ENCODE measurements at places on chromosomes 2 and 18.

GRCh38 chr2:110903548-110903947 is 171.2 kb downstream of the ACOXL start:
- no peak for DNase-seq

- no peak for DNase-seq
These were observed 2.0 kb upstream of the HK2 start for GRCh38 chr2:74831693-74832530.

DNA sequence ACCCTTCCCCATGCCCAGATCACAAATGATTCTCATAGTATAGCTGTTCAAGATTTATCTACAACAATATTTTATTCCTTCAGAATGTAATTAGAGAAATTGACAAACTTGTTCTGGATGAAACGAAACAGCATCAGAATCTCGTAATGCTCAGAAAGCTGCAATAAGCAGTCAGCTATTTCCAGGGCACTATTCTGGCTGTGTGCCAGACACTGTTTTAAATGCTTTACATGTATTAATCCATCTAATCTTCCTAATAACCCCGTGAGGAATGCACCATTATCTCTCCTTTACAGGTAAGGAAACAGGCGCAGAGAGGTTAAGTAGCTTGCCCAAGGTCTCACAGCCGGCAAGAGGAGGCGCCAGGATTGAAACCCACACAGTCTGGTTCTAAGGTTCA is 10.1 kb upstream of the LYPD6B start:
- no peak for DNase-seq

DNA sequence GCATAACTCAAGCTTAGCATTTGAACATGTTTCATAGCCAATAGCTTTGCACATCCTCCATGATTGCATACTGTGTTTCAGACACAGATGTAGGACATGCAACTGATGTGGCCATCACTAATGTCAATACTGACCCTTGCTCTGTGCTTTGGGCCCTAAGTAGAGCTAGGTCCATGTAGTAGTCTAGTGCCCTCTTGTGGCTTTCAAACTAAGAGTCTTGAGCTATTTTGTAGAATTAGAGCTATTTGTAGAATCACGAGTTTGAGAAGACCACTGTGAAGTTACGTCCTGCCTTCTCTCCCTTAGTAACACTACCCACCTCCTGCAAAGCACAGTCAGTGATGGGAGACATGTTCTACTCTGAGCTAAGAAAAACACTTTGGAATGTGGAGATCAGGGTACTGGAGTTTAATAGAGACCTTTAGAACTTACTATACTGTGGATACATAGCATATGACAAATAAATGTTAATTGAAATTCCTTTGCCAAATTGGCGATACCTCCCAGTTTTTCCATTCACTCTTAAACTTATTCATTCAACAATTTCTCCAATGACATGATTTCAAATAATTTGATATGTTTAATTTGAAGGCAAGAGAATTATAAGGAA is 306.5 kb upstream of the TNP1 start:
- DNase-seq, result no peak

- DNase-seq, result peak; percentile 18
These were observed 80.2 kb downstream of the SLC8A1 start for GRCh38 chr2:40371525-40372282.

GRCh38 chr2:223970343-223971128 is 13.3 kb downstream of the MRPL44 start:
- DNase-seq, result no peak

GRCh38 chr2:207828361-207829057 is 58.8 kb upstream of the FZD5 start:
- DNase-seq, result no peak

- DNase-seq, result no peak
These were observed 82.4 kb downstream of the NCKAP5 start for GRCh38 chr2:133485868-133486267.

- DNase-seq, result no peak
These were observed 141.2 kb upstream of the RGPD4 start for GRCh38 chr2:107685421-107685986.

DNA sequence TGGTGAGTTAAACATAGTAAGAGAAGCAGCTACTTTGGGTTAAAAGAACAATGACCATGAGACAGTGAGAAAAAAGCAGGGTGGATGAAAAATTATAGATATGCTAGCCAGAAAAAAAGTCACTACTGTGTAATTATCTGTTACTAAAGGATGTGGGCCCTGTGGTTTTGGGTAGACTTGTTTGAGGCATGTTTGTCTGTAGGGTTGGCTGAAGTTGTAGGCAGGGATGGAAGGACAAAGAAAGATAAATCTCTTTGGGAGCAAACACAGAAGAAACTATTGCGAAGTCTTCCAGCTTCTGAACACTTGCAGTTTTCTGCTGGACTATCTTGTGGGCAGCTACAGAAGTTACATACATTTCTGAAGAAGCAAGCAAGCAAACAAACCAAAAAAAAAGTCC is 28.2 kb downstream of the RND3 start:
- DNase-seq, result no peak

DNA sequence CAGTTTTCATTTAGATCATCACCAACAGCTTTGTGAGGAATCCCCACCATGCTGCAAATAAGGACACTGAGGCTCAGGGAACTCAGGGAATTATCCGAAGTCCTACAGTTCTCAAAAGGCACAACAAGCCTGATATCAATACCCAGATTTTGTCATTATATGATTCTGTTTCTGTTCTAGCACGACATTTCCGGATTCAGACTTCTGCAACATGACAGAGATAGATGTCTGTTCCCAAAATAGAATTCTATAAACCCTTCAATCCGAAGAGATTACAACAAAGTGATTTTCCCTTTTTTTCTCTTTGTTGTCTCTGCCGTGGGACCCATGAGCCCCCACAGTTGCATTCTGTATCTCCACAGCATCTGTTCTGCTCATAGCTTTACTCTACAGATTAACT is 72.0 kb downstream of the DOCK10 start:
- DNase-seq, result no peak

DNA sequence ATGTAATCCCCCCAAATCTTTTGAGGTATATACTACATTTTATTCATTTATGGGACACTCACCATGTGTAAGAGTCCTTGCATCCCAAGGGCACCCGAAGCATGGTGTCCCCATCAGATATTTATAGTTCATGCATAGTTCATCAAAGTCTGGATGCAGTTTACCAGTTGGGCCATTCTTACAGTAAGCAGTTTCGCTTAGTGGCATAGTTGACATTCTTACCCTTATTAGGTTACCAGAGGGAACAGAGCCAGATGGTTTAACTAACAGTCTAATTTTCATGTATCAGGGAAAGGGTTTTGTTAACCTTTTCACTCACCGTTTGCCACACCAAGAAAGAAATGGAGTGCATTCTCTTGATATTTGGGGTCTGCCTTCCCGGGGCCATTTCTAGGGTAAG is 7.1 kb downstream of the ZNF407 start:
- DNase-seq, result no peak

DNA sequence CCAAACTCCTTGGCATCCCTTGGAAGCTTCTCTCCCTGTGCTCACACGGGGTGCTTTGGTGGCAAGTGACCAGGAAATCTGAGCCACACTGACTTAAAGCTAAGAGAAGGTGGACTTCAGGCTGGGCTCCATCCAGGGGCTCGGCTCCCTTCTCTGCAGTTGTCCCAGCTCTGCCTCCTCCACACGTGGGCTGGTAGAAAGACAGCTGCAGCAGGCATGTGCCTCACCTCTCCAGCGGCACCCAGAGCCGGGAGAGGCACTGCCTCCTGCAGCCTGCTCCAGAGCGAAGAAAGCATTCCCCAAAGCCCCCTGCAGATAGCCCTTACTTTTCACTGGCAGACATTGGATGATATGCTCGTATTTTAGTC is 11.3 kb downstream of the KCNF1 start:
- no peak for DNase-seq

DNA sequence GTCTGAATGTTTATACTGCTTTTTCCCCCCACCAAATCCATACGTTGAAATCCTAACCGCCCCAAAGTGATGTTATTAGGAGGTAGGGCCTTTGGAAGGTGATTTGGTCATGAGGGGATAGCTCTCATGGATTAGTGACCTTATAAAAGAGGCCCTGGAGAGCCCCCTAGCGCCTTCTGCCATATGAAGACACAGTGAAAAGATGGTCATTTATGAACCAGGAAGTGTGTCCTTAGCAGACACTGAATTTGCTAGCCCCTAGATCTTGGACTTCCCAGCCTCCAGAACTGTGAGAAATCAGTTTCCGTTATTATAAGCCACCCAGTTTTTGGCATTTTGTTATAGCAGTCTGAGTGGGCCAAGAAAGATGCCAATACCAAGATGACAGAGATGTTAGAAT is 7.2 kb upstream of the TSN start:
- peak; percentile 28 for DNase-seq

GRCh38 chr18:75554176-75554575 is 126.7 kb upstream of the SMIM21 start:
- DNase-seq, result no peak

DNA sequence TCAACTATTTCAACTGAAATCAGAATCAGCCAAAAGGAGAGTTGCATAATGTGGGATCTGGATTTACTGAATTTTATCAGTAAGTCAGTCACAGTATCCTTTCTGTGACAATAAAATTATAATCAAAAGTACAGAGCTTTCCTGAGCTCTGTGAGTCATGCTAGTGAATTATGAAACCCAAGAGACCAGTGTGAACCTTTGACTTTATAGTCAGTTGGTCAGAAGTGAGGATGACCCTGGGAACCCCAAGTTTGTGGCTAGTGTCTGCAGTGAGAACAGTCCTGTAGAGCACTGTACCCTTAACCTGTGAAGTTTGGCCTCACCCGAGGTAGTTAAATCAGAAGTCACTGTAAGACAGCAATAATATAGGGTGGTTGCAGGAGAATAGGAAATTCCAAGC is 381.7 kb downstream of the CDH19 start:
- no peak for DNase-seq

- no peak for DNase-seq
These were observed 47.7 kb downstream of the SLC9A2 start for GRCh38 chr2:102667072-102667471.

DNA sequence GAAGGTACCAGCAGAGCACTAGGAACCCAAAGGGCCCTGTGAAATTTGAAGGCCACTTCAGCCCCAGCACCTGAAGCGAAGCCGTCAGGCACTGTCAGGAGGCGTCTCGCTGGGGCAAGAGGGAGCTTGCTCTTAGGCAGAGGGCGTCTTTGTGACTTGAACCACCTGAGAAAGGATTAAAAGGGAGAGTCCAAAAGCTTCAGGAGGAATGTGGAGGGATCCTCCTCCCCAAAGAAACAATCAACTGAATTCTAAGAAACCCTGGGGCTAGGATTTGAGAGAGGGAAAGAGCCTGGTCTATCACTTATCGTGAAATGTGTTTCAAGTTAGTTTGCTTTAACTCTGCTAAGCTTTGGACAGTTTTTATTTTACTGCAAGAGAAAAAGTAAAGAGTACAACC is 324.9 kb upstream of the SOX11 start:
- DNase-seq, result no peak

- DNase-seq, result no peak
These were observed 952 bp upstream of the UGT1A6 start for GRCh38 chr2:233691443-233692433.

DNA sequence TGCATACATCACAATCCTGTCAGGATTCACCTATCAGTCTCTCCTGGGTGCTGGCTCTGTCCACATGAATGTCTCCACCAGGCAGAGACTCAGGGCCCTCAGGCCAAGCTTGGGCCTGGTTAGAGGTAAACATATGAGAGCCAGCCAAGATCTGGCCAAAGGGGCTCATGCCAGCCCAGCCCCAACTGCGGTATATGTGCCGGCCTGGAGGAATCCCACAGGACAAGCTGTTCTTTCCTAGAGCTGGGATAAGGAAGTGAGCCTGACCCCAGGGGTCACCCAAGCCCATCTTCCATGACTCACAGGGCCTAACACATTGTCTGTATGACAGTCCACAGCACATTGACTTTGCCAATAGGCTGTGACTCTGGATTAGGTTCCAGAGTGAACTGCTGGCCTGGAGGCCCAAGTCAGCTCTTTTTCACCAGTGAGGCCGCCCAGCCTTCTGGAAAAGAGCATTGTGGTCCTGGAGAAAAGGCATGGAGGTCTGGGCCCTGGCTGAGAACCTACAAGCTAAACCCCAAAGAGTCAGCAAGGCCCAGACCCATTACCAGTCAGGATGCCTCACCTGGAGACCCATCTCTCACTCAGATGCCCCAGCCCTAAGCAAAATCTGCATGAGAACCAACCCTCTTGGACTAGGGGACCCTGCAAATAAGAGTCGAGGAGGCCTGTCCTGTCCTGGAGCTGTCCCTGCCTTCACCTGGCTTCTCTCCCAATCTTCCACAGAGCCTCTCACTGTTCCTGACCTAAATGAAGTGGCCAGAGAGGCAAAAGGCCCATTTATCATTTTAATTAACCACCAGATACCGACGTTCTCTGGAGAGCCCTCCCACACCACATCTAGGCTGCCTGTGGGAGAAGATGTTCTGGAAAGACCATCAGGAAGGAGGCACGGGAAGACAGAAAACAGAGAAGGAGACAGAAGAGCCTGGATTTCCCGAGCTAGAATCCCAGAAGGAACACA is 120.9 kb upstream of the PKDCC start:
- DNase-seq, result no peak

DNA sequence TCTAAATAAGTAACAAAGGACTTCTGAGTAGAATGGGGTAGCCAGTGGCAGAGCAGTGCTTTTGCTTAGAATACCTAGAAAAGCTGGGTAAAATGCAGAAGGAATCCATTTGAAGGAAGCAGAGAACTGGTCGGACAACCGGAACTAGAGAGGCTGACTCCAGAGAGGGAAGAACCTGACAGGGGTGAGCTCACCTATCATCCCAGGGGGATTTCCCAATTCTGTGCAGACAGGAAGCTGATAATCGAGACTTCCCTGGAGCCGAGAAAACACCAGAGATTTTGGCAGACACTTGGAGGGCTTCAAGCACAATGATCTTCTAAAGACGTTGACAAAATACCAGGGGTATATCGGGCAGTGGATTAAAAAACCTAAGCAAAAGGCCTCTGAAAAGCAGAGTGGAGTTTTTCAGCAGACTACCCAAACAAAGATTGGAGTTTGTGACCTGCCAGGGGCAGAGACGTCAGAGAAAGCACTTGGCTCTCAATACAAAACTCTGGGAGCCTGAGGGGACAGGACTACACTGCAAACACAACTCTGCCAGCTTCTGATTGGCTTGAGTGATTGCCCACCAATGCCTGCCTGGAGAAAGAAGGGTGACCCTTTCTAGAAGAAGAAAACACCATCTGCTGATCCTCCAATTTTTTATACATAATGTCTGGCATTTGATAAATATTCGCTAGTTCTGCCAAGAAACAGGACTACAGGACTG is 67.5 kb upstream of the TTN start:
- no peak for DNase-seq

GRCh38 chr18:73462092-73462491 is 594.3 kb upstream of the NETO1 start:
- DNase-seq, result no peak

- no peak for DNase-seq
These were observed 402.5 kb upstream of the DDX18 start for GRCh38 chr2:117411983-117412382.

GRCh38 chr2:151922845-151923666 is 94.8 kb upstream of the ARL5A start:
- DNase-seq, result no peak

DNA sequence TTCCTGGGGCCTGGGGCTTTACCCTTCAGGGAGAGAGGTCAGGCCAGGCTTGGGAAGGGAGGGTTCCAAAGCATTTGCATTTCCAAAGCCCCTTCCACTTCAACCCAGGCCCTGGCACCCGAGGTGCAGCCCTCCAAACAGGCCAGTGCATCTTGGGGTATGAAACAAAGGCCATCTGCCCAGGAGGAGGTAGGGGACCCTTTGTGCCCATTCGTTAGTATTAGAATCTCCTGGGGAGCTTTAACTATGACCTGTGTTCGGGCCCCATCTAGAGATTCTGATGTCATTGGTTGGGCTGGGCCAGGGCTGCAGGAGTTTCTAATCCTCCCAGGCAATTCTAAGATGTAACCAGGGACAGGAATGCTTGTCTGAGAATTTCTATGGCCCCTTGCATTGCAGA is 73.6 kb downstream of the CIB4 start:
- DNase-seq, result no peak
